Caki2 (cell line): ENCODE measurements at places on chromosomes 1 and 21. TPM values are rescaled to one million over a fixed set of nuclear protein-coding genes. Genes with fewer than 3 reads are reported as not detected.

The OR2M3 gene
- not detected in 2 replicates for total RNA-seq

The LAX1 gene
- total RNA-seq, result not detected in 2 replicates

The CIART gene
- 10.3 and 15.3 TPM in 2 replicates for total RNA-seq

The TACSTD2 gene
- not detected in 2 replicates for total RNA-seq

The OR2L8 gene
- total RNA-seq, result not detected in 2 replicates
